ENCODE measurements at places on chromosomes 2 and 18.

DNA sequence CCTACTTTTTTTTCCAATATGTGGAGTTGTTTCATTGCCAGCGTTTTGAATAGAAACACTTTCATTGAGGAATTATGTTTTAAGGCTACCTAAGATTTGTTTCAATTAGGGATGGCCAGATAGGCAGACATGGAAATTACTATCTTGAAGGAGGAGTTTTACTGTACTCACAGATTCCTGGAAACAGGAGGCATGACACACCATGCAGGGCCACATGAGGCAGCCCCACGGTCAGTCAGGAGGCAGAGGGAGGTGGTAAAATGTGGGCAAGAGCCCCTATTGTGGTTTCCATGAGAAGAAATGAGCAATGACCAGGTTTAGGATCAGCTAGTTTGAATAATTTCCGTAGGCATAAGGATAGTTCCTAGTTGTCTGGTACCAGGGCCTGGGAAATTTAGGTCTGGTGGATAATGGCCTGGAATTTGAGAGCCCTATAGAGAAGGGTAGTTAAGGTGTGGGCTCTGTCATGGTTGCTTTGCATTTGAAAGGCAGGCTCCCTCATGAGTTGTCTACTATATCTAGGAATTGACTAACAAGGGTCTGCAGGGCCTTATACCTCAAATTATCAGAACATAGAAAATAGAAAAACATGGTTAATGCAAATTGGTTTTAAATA lies 360.0 kb upstream of the KCNJ3 start:
- DNase-seq, result no peak

- DNase-seq, result no peak
These were observed 54.6 kb upstream of the COBLL1 start for GRCh38 chr2:164896226-164896625.

DNA sequence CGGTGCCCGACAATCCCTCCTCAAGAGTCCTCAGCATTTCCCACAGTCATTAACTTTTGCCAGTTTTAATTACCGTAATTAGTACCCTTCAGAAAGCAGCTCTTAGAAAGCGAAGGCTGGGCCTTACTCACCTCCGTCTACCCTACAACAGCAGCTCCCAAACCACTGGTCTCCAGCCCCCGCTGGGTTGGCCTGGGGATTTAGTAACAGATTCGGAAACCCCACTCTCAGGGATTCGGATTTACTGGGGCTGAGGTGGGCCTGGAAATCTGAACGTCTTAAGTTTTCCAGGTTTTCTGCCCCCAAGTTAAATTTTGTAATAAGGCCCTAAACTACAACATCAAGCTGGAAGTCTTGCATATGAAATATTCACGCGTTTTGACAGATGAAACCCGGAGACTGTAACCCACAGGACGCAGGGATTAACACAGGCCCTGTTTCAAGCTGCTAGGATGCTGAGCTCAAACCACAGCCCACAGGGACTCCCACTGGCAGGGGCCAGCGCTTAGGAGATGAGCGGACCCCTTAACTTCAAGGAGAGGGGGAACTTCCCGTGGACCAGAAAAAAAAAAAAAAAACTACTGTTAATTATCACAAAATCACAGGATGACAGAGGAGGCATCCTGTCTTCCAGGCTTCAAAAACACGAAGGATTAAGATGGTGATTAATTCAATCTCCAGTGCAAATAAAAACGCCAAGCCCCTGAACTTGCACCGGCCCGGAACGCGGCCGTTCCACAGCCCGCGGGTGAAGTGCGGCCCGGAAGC lies 985 bp downstream of the ILKAP start:
- DNase-seq, result no peak

- DNase-seq, result no peak
These were observed 166.0 kb upstream of the VWC2L start for GRCh38 chr2:214244847-214245246.

GRCh38 chr18:58041633-58042032 lies 2.4 kb upstream of the NEDD4L start:
- no peak for DNase-seq

- DNase-seq, result no peak
These were observed 547.7 kb upstream of the LRRTM1 start for GRCh38 chr2:80852079-80852807.

GRCh38 chr2:21220930-21221329 lies 97.2 kb downstream of the TDRD15 start:
- no peak for DNase-seq

DNA sequence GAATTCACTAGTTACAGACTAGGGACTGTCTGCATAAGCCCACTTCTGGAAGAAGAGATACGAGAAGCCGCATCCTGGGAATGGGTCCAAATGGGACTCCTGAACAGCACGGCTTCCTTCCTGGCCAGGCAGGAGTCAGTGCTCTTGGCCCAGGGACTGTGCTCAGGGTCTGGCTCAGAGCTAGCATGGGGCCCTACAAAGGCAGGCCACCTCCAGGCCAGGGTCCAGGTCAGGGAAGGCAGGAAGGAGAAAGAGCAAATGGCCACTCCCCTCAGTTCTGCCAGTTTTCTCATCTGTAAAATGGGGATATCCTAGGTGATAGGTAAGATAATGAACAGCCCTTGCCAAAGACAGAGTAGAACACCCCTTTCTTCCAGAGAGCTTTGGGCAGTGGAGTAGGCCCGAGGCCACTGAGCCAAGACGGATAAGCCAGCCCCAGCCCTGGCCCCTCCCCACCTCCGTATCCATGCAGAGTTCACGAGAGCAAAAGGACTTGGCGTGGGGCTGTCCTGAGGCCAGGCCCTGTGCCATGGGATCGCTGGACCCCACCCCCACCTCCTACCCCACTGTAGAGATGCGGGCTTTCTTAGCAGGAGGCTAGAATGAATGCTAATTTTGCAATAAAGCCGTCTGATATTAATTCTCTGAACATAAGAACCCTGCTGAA lies 190.1 kb downstream of the MGAT5 start:
- no peak for DNase-seq

- DNase-seq, result no peak
These were observed 312.6 kb downstream of the PTPRM start for GRCh38 chr18:7879717-7880116.

DNA sequence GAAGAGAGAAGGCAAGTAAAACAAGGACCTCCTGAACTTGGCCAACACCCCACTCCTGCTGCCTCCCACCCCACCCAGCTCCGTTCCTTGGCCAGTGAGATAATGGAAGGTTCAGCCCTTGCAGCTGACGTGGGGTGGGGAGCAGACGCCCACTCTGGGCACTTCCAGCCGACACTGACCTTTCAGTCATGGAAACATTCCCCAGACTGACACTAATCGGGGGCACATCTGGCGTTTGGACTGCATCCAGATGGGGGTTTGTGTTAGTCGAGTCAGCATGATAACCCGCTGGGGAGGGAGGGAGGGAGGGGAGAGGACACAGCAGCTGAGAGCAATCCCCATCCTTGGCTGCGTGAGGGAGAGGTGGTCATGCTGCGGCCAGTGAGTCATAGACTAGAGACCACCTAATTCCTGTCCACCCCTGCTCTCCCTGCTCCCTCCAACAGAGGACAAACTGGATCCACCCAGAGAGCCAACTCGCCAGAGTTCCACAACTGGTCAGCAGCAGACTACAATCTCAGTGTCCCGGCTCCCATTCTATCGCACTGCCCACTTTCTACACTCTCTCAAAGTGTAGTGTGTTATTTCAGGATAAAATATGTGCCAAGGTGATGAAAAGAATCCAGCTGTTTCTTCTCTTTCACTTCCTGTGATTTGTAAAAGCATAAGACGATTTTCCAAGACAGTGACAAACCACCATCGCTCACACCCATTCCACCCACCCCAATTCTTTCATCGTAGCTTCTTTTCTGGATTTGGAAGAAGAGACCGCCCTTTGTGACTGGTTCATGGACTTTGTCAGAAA lies 115.4 kb upstream of the PKDCC start:
- DNase-seq, result peak; percentile 95

- no peak for DNase-seq
These were observed 164.7 kb downstream of the AGAP1 start for GRCh38 chr2:235658351-235659174.

GRCh38 chr2:42944779-42945415 lies 152.5 kb upstream of the HAAO start:
- DNase-seq, result no peak

DNA sequence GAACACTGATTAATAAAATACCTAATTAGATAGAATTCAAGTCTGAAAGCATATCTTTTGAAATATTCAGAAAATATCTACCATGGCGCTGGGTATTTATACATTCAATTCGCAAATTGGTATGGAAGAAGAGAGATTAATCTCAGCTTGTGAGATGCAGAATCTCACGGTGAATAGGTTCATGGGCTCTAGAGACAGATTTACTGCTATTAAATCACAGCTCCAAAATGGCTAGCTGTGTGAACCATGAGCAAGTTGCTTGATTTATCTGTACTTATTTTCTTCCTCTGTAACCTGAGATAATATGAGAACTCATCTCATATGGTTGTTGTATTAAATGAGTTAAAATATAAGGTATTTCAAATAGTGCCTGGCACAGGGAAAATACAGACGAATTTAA lies 556.7 kb downstream of the FBXO15 start:
- no peak for DNase-seq

GRCh38 chr2:229370509-229370908 lies 99.4 kb upstream of the PID1 start:
- DNase-seq, result no peak

GRCh38 chr2:56309626-56310170 lies 125.9 kb downstream of the CCDC85A start:
- DNase-seq, result no peak

GRCh38 chr2:191318729-191319078 lies 73.5 kb downstream of the MYO1B start:
- no peak for DNase-seq

- DNase-seq, result no peak
These were observed 341.2 kb downstream of the PIK3C3 start for GRCh38 chr18:42296192-42296591.

DNA sequence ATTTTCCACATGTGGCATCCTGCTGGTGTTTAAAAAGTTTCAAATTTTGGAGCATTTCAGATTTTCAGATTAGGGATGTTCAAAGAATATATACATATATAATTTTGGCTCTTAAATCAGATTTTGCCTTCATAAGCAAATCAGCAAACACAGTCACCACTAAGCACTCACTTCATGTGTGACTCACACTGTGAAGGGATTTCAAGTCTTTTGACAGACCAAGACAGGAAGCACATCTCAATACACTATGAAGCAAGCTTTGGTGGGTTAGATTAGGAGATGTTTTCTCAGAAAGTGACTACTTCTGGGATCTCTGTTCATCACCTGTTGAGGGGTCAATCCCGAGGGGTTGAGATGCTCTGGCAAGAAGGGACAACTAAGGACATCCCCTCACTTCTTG lies 227.8 kb upstream of the RBBP8 start:
- DNase-seq, result no peak

GRCh38 chr2:216216951-216217903 lies 108.1 kb downstream of the XRCC5 start:
- DNase-seq, result no peak

DNA sequence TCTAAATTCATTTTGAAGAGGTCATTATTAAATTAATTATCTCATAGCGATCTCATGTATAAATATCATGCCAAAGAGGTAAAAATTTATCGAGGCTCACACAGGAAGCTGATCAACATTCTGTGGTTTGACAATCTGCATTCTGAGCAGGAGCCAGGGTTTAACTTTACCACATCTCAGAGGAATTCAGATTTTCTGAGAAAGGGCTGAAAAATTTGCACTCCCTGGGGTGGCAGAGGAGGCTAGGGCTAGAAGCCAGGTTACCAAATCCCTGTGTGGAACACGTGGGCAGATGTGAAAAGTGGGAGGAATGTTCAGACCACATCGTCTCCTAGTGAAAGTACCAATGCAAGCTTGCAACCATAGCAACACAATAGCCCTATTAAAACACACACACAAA lies 63.5 kb upstream of the CTLA4 start:
- DNase-seq, result peak; percentile 57

DNA sequence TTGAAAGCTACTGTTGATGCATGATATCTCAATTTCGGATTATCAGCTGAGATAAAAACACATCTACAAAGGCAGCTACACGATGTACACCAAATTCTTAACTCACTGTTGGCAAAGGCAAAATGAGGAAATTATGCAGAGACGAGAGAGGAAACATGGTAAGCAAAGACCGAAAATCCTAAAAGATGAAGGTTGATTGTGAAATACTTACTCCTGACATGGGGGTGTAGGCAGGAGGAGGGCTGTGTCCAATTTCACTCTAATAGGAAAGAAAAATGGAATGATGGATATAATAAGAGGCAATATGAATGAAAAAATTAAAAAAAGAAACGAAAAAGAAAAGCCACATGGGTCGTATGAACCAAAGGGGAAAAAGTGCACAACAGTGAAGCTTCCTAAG lies 831.3 kb downstream of the CPS1 start:
- DNase-seq, result no peak

GRCh38 chr2:106546391-106546990 lies 59.3 kb downstream of the CD8B2 start:
- DNase-seq, result no peak

DNA sequence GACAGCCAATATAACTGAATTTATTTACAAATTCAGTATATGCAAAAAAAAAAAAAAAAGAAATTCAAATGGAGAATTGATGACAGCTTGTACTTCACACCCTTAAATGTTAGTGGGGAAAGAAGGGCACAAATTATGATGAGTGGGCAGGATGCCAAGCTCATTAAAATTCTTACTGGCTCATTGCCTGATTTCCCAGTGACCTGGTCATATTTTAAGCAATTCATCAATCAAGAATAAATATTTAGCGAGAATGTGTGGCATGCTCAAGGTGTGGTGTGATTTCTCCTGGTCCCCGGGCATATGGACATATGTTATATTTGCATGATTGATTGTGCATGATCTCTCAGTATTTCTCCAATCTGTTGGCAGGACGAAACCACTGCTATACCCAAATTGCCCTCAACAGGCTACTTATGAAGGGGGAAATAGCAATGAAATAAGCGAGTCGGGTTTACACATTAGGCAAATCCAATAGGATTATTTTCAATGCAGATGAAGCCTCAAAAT lies 883.0 kb downstream of the LRRTM4 start:
- DNase-seq, result no peak

DNA sequence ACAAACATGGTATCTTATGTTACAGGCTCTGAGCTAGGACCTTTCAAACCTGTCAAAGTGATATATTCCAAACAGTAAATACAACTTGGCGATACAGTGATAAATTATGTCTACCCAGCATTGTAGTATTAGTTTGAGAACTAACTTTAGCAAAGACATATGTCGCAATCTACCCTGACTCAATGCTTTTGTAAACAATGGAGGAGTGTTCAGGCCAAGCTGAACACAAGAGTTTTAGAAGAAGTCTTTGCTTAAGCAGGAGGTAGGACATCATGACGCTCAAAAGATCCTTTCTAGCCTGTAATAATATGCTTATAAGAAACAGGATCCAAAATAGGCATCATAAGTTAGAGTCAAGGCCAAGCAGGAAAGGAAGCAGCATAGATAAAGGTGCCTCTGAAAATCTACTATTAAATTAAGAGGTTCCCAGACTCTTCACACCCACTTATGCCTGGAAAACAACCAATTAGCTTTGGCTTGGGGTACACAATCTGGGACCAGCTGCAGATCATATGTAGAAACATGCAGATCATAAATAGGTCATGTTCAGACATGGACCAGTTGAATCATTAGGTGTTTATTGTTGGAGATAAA lies 132.5 kb downstream of the CSRNP3 start:
- DNase-seq, result no peak

Measured in right cardiac atrium (tissue), 5 donors.